ENCODE measurements at places on chromosomes 1 and 21.

DNA sequence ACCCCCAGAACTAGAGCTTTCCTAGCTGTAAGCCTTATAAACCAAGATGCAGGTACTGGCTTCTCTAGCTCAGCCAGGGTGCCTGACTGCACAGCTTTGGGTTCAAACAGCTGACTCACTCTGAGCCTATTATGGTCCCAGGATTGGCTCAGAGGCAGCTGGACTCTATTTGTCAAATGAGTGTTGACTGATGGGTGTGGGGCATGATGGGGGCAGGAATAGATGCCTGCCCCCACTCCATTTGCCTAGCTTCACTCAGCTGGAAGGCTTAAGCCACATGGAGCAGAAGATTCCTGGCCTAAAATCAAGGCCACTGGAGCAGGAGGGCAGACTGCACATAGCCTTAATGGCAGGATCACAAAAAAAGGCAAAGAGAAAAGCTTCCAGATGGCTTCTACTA lies 90.5 kb downstream of the PIK3R3 start:
- no peak for DNase-seq

DNA sequence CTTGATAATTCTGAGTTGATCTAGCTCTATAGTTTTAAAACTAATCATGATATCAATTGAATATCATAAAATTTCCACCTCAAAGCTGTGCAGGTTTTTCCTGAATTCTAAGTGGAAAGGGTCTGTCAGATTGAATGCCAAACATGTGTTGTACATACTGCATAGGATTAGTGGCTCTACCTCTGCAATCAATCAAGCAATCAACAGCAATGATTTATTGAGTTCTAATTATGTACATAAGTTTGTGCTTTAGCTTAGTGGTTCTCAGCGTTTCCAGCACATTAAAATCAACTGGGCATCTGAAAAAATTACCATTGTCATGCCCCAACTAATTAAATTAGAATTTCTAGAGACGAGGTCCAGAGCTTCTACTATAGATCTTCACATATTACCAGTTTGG lies 251.5 kb downstream of the BACH1 start:
- DNase-seq: no peak

DNA sequence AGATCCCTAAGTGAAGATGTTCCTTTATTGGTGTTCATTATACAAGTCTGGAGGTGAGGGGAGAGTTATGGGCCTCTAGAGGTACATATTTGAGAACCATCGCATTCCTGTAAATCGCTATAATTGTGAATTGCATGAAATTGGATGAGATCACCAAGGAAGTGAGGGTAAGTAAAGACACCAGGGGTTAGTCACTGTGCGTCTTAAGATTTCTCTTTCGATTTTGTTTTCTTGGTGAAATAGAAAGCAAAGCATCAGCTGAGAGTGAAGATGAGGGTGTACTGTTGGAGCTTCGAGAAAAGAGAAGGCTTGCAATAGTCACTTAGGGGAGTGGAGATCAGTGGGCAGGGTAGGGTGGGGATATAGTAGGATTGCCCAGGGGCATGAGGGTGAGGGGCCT lies 82.1 kb downstream of the RAVER2 start:
- no peak for DNase-seq

DNA sequence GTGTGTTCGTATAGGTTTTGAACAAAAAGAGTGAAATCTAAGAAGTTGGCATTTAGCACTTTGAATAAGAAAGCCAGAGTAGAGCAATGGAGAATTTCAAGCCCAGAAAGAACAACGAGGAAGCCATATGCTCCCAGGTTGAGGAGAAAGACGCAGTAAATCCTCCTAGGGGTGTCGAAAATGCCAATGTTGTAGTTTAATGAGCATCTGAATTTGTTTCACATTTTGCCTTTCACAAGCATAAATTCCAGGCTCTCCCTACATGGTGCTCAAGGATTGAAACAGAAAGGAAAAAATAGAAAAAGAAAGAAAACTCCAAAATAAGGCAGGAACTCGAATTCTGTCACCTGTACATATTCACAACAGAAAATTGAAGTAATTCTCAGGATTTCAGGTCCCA lies 264.7 kb upstream of the SGIP1 start:
- DNase-seq: no peak

GRCh38 chr1:176744142-176744541 lies 281.2 kb downstream of the PAPPA2 start:
- DNase-seq: no peak

GRCh38 chr1:53567851-53568250 lies 108.7 kb downstream of the DMRTB1 start:
- DNase-seq: no peak

- DNase-seq: no peak
Measured at GRCh38 chr1:87594736-87595383, 266.2 kb downstream of the LMO4 start.

GRCh38 chr1:184315254-184315653 lies 71.6 kb upstream of the C1orf21 start:
- no peak for DNase-seq

GRCh38 chr1:76799700-76800099 lies 67.6 kb upstream of the ST6GALNAC5 start:
- DNase-seq: no peak

DNA sequence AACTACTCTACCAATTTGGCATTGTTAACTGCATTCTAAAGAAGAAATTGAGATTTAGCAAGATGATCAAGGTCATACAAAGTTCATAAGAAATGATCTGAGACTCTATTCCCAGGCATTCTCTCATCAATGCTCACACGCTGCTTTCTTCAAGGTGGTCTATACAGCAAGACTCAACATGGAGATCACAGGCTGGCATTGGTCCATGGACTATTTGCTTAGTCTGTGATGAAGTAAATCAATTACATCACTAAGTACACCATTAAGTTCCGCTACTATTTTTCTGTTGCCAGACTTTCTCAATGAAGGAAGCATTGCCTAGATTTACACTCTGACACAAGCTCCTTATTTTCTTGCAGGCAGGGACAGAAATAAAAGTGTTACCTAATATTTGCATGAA lies 51.9 kb upstream of the CYP2J2 start:
- DNase-seq: peak; percentile 22

DNA sequence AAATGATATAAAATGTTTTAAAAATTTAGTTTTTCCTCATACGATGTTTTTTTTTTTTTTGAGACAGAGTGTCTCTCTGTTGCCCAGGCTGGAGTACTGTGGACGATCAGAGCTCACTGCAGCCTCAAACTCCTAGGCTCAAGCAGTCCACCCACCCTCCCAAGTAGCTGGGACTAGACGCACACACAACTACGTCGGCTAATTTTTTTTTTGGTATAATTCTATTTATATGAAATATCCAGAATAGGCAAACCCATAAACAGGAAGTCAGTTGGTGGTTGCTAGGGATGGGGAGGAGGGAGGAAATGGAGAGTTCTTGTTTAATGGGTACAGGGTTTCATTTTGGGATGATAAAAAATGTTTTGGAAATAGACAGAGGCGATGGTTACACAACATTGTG lies 56.5 kb downstream of the WARS2 start:
- DNase-seq: no peak

DNA sequence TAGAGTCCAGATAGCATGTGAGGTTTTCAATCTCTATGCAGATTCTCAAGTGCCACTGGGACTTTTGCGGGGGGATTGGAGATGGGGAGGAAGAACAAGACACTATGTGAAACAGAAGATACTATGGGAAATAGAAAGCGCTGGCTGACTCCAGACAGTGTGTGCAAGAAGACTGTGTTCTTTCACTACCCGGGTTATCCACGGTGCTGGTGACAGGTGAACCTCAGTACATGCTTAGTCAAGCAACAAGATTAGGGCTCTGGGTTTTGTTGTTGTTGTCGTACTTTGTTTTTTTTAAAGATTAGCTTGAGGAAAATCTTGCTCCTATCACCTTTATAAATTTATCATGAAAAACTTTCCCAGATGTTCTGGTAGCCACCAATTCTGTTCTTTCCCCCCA lies 56.4 kb downstream of the SUSD4 start:
- DNase-seq: no peak

GRCh38 chr1:56584910-56585528 lies 5.7 kb upstream of the PLPP3 start:
- DNase-seq: peak; percentile 82

DNA sequence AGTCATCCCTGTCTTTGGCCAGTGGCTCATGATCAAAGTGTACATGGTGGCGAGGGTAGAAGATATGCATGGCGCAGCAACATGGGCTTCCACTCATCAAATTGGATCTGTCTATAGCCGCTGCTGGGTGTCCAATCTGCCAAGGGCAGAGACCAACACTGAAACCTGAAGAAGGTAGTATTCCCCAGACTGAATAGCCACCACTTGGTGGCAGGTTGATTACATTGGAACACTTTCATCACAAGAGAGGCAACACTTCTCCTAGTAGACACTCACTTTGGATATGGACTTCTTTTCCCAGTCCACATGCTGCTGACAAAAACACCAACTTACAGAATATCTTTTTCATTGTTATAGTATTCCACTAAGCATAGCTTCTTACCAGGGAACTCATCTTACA lies 22.4 kb upstream of the PPM1J start:
- peak; percentile 7 for DNase-seq

DNA sequence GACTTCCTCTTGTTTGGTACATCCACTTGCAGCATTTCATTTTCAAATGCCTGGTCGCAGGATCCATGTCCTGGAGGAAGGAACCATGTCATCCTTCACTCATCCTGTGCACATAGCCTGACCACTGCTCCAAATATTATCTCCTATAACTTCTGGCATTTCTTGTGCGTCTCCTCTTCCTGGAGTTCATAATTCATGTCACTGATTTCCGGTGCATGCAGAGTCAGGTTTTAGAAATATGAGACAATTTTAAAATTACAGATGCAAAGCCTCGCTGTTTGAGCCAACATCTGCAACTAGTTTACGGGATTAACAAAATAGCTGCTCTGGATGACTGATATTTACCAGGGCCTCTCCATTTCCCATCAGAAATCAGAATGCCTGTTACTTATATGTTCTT lies 268.1 kb downstream of the DNM3 start:
- DNase-seq: no peak

DNA sequence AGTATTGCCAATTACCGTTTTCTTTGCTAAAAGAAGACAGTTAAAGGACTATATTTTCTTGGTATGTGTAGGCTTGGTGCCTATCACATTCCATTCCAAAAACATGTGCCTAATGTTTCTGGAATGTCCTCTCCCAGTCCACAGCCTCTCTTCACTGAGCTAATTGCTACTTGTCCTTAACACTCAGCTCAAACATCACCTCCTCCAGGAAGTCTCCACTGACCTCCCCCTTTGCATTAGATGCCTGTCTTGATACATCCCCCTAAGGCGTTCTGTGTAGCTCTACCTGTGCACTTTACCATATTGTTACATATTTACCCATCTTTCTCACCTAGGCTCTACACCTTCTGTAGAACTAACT lies 195.6 kb upstream of the CAMK1G start:
- DNase-seq: no peak

DNA sequence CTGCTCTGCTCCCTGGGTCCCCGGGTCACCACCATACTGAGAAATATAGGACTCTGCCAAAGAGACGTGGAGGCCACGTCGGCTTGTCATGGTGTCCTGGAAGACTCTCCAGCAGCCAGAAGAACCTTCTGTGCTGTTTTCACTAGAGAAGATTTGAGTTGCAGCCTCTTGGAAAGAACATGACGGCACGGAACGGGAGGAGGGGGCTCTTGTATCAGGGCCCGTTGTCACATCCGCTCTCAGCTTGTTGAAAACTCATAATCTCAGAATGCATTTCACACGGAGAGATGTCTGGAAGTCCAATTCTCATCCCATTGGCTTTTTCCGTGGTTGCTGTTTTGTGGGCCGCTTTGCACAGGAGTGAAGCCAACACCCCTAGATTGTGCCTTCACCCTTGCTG lies 39.4 kb upstream of the FAM3B start:
- DNase-seq: no peak

DNA sequence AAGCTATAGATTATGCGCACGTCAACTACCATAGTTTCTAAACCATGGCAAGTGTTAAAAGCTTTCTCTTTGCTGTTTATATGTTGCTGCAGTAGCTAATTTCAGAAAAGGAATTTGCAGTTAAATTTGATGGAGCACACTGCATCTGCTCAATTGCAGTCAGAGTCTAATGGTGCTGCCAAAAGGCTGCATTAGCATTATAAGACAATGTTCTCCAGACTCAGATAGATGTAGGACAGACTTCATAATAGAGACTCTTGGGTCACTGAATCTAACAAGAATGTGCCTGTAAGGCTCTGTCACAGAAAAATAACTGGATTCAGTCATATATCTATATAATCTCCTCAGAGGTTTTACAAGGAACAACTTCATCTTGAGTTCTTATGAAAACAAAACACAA lies 198.3 kb downstream of the OLFM3 start:
- no peak for DNase-seq

DNA sequence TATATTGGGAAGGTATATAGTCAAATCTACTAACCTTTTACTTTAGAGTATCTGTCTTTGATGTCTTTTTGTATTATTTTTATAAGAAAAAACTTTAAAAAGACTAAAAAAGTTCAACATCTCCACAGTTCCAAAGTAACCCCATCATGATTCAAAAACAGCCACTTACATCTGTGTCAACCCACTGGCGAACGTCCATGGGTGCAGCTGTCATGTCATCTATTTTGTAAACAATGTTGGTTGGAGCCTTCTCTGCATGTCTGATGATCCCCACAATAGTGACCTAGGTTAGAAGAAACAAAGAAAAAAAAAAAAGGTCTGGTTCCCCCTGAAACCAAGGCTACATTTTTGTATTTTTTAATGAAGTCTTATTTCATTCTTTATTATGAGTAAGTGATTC lies 28.0 kb upstream of the SMPDL3B start:
- DNase-seq: no peak

DNA sequence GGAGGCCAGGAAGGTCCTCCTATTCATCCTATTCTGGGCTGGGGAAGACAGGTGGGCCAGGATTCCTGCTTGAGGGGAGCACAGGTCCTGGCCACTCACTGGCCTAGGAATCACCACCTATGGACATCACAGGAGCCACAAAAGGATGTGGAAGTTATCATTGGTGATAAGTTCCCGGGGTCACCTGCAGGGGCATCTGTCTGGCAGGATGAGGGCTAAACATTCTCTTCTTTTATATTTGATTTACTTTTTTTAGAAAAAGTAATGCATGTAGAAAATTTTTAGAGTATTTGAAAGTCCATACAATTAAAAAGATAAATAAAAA lies 33.2 kb upstream of the KIAA0040 start:
- no peak for DNase-seq

GRCh38 chr1:223700388-223700918 lies 11.9 kb upstream of the CAPN2 start:
- no peak for DNase-seq

GRCh38 chr1:230548997-230549396 lies 93.3 kb upstream of the COG2 start:
- no peak for DNase-seq

- DNase-seq: peak; percentile 70
Measured at GRCh38 chr1:65141394-65141793, 6.6 kb upstream of the AK4 start.

- no peak for DNase-seq
Measured at GRCh38 chr1:219806020-219806419, 122.3 kb downstream of the SLC30A10 start.

DNA sequence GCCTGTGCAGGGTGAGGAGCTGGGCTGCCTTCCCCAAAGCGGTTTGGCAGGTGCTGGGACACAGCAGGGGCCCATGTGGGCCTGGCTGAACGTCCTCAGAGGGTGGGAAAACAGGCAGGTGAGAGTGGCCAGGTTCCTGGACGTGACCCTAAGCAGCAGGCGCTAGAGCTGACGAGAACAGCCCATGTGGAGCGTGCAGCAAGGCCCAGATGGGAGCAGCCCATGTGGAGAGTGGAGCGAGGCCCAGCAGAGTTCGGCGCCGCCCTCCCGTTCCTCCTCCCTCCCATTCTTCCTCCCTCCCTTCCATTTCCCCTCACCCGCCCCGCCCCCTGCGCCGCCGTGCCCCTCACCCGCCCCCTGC lies 314.4 kb upstream of the VAMP3 start:
- no peak for DNase-seq

Data from kidney (tissue), 22 donors.